ENCODE measurements at places on chromosomes 12 and 14.
A peak's percentile ranks its signal among the peaks of the same experiment; 100 is the strongest.

DNA sequence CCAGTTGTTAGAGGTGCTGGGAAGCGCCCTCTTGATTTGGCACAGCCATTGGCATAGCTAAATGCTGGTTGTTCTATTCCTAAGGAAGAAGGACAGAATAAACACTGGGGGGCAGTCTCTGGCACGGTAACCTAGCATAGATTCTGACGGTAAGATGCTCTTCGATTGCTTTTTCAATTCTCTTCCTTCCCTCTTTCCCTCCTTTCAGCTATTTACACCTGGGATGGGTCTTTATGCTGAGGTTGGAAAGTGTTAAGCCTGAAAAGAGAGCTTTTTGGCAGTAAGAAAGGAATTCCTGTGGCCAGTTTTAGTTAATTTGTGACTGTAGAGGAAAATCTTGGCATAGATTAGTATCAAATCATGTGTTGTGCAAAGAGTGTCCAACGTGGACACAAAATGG, 162.8 kb downstream of the SNAPC1 start:
- no peak for DNase-seq

DNA sequence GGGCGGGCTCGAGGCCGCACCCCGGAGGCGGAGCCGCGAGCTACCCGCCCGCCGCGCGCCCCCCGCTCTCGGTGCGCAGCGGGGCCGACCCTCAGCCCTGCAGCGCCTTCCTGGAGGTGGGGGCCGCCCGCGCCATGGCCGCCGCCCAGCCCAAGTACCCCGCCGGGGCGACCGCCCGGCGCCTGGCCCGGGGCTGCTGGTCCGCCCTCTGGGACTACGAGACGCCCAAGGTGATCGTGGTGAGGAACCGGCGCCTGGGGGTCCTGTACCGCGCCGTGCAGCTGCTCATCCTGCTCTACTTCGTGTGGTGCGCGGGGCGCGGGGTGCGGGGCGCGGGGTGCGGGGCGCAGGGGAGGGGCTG, at the start of gene P2RX2:
Gene P2RX2, plus strand, starts transcription at position 94 of the 361 bp plus-strand sequence. Its CDS starts 41 bp downstream, at position 135.
- no peak for DNase-seq

DNA sequence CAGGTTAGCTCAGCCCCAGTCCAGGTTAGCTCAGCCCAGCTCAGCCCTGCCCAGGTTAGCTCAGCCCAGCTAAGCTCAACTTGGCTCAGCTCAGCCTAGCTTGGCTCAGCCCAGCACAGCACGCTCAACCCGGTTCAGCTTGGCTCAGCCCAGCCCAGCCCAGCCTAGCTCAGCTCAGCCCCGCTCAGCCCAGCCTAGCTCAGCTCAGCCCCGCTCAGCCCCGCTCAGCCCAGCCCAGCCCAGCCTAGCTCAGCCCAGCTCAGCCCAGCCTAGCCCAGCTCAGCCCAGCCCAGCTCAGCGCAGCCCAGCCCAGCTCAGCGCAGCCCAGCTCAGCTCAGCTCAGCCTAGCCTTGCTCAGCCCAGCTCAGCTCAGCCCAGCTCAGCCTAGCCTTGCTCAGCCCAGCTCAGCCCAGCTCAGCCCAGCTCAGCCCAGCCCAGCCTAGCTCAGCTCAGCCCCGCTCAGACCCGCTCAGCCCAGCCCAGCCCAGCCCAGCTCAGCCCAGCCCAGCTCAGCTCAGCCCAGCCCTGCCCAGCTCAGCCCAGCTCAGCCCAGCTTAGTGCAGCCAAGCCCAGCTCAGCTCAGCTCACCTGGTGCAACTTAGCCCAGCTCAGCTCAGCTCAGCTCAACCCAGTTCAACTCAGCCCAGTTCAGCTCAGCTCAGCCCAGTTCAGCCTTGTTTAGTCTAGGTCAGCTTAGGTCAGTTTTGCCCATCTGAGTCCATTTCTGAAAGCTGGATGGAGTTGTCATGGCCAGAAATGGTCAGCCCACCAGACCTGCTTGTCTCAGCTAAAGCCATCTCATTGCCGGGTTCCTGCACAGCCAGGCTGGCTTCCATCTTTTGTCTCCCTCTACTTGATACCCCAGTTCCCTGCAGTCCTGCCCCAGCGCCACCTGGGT, 333.6 kb downstream of the TMEM121 start:
- no peak for DNase-seq

- no peak for DNase-seq
Observed at GRCh38 chr12:52181746-52182145, 10.1 kb downstream of the KRT80 start.

DNA sequence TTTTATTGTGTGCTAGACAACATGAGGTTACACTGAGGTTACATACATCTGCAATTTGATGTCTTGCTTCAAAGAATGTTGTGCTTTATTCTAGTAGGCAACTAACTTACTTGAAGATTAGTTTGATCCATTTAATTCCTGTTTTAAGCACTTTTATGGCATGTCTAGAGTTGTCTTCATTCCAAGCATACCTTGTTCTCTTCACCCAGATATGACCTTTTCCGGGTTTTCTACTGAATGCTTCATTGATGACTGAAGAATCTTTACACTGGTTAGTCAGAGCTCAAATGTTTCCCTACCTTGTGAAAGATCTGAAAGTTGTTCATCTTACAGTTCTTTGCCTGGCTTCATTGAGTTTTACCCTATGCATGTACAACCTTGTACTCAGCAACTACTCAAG, 274.0 kb upstream of the KITLG start:
- DNase-seq, result no peak

GRCh38 chr12:106644335-106645073, 61.7 kb downstream of the RFX4 start:
- no peak for DNase-seq

DNA sequence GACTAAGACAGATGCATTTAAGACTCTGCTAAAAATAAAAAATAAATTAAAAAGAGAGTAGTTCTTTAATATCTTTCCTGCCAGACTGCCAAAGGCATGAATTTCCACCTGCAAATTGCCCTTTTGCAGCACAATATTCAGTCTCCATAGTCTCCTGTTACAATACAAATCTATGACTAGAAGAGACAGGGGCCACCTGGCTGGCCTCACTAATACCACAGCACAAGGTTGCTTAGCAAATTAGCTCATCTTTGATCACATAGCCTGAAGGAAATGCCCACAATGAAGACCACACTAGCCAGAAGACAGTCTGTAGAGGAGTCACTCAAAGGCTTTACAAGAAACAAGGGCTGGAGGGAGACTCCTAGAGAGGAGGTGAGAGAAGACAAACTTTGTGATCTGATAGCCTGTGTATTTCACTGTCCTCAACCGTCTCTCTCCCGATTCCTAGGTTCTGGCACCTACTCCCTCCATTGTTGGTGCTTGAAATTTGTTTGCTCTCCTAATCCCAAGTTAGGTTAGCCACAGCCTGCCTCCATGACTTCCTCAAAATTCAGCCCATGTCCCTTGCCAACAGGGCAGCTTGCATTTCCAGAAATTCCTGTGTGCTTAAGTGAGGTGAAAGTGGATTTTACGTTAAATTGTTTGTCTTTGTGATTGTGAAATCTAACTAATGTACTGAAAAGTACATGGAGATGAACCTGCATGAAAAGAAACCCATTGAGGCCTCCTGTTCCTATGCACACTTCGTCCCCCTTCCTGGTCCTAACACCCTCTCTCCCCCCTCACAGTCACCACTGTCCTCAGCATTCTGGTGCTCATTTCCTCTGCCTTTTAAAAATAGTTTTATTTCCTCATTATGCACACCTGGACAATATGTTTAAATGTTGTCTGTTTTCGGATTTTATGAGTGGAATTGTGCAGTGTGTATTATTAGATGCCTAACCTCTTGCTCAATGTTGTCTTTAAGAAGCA, 88.7 kb upstream of the PLXNC1 start:
- DNase-seq, result no peak

GRCh38 chr12:57128519-57129247, 400 bp downstream of the LRP1 start:
- no peak for DNase-seq

DNA sequence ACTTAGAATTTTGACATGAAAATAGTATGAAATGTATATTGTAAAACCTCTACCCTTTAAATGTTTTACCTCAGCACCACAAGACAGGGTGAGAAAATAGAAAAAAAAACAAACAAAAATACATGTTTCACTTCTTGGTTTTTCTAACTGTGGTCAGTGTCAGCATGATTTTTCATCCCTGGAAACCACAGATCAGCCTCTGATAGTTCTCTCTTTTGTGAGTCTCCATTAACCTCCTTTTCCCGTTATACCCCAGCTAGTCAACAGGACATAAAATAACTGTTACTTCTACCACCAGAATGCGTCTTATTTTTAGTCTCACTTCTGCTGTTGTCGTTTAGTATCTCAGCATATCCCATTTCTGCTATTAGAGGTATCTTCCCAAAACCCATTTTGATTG, 48.3 kb upstream of the KCNMB4 start:
- DNase-seq, result no peak

DNA sequence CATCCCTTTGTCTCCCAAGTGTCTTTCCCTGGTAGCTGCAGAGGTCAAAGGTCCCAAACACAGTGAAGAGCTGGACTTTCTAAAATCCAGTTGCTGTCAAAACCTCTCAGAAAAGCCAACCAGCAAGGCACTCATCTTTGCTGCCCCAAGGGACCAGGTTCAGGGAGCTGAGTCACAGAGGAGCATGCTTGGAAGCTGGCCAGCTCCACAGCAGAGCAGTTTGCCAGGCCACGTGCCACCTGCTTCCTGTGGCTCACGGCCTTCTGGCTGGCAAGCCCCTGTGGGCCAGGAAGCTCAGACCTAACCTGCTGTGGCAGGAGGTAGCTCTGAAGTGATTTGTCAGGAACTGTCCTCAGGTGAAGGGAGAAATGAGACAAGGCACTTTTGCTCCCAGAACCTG, 3.6 kb downstream of the ISCU start:
- DNase-seq, result peak; percentile 53

GRCh38 chr14:102907303-102907844, 15.1 kb upstream of the AMN start:
- no peak for DNase-seq

- no peak for DNase-seq
Observed at GRCh38 chr14:85597701-85598100, 67.8 kb downstream of the FLRT2 start.

GRCh38 chr12:100168562-100168961, 25.9 kb upstream of the BLTP3B start:
- DNase-seq, result no peak

- DNase-seq, result no peak
Observed at GRCh38 chr12:94099632-94100031, 48.7 kb upstream of the PLXNC1 start.

- DNase-seq, result no peak
Observed at GRCh38 chr12:8590842-8591545, 21.7 kb downstream of the AICDA start.

DNA sequence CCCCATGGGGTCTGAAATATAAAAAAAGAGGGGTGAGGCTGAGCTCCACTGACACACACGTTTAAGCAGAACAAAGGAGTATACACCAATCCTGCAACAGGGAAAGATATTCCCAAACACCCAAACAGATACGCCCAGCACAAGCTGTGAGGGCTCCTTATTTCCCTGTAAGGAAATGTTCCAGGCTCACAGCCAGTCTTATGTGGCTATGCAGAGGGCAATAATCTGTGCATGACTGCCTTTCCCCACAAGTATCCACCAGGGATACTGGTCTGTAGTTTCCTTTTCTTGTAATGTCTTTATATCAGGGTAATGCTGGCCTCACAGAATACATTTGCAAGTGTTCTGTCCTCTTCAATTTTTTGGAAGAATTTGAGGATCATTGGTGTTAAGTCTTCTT, 141.7 kb upstream of the DAAM1 start:
- no peak for DNase-seq

GRCh38 chr14:94342334-94342934, 19.3 kb upstream of the SERPINA6 start:
- DNase-seq, result no peak

DNA sequence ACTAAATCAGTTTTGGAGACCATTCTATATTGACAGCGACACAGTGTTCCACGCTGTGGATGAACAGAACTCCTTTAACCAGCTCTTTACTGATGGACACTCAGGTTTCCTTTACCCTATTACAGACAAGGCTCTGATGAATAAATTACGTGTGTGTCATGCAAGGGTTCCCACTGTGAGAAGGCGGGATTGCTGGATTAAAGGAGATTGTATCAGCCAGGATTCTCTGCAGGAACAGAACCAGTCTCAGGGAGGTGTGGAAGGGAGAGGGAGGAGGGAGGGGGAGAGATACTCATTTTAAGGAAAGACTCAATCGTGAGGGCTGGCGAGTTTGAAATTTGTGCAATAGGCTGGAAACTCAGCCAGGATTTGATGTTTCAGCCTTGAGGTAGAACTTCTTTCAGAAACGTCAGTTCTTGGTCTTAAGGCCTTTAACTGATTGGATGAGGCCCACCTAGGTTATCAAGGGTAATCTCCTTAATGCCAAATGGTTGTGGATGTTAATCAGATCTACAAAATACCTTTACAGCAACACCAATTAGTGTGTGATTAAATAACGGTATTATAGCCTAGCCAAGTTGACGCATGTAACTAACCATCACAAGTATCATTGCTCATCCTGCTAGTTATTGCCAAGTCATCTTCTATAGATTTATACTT, 104.0 kb downstream of the GCH1 start:
- DNase-seq, result no peak

DNA sequence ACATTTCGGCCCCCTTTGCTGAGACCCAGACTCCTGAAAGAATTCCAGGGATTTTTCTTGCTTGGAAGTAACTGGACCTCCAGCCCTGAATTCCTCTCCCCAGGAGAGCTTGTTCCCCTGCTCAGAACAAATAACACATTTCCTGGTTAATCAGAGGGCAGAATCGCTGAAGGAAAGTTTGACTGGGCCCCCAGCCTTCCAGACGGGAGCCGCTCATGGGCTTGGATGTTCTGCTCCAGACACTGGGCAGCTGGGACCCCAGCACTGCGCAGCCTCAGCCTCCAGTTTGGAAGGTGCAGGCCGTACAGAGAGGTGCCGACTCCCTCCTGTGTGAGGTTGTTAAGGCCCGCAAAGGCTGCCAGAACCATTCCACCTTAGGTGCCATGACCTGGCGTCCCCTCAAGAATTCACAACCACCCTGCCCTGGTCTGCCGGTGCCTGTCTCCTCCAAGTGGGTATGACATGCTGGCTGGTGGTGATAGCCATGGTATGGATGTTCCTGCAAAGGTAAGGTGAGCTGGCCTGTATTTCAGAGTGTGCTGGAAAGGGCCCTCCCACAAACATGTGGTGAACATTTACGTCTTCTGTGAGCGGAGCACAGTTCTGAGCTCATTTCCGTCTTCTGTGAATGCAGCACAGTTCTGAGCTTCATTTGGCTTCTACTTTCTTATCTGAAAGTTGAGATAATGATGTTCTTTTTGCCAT, 5.1 kb upstream of the LTBP2 start:
- DNase-seq, result no peak

- DNase-seq, result no peak
Observed at GRCh38 chr12:93603762-93604161, 31.3 kb downstream of the SOCS2 start.

- DNase-seq, result no peak
Observed at GRCh38 chr14:72801381-72801812, 92.5 kb downstream of the DPF3 start.

GRCh38 chr12:132292328-132293319, 36.8 kb downstream of the GALNT9 start:
- no peak for DNase-seq

DNA sequence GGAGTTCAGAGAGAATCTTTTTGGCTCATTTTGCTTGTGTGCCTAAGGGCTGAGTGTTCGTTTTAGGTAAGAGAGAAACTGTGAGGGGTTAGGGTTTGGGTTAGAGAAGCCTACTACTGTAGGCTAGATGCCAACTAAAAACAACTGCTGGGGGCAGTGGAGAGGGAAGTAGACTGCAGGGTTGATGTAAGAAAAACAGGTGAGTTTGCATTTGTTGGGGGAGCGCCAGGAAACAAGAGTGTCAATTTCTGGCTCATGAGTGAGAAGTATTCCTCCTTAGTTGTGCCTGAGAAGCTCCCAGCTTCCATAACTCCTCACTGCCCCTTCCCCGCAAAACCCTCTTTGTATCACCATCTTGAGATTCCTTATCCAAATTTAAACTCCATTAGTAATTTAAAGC, 92.3 kb downstream of the DERA start:
- no peak for DNase-seq
